ENCODE measurements at places on chromosomes 4 and X. TPM values are rescaled to one million over a fixed set of nuclear protein-coding genes. Genes with fewer than 3 reads are reported as not detected.

DNA sequence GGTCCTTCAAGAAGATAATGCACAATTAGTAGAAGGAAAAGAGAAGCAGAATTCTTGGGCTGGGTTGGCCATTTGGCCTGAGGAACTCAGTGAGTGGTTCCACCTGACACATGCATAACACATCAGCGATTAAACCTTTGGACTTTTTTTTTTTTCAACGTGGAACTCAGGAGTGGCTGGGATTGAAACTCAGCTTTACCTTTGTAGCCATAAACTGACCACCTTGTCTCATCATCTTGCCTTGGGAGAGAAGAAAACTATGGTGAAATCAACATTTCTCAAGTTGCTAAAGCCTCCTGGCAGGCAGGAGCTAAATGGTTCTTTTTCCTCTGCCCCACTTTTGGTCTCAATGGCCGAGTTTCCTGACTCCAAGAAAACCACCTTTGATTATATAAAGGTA lies 16.3 kb downstream of the PTTG2 start:
- DNase-seq: no peak

- no peak for DNase-seq
These were observed 198.0 kb upstream of the MAMLD1 start for GRCh38 chrX:150164971-150165600.

DNA sequence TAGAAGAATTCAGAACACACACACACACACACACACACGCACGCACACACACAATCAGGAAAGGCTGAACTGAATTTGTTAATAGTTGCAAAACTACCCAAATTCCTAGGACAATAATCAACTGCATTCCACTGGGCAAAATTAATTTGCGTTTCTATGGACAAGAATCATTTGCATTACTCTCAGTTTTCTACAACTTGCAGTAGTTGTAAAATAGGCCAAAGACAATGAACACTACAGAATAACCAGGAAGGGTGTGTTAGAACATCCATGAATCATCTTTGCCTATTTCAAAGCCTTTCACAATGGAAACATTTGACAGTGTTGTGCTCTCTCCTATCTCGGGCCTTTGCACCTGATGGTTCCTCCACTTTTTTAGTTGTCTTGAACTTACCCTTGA lies 77.1 kb upstream of the IGFBP7 start:
- no peak for DNase-seq

- DNase-seq: no peak
These were observed 60.0 kb downstream of the RRAGB start for GRCh38 chrX:55777596-55777995.

The BEX5 gene
- 3.1 TPM for polyA plus RNA-seq

The BMX gene
- 5.7 TPM for polyA plus RNA-seq

DNA sequence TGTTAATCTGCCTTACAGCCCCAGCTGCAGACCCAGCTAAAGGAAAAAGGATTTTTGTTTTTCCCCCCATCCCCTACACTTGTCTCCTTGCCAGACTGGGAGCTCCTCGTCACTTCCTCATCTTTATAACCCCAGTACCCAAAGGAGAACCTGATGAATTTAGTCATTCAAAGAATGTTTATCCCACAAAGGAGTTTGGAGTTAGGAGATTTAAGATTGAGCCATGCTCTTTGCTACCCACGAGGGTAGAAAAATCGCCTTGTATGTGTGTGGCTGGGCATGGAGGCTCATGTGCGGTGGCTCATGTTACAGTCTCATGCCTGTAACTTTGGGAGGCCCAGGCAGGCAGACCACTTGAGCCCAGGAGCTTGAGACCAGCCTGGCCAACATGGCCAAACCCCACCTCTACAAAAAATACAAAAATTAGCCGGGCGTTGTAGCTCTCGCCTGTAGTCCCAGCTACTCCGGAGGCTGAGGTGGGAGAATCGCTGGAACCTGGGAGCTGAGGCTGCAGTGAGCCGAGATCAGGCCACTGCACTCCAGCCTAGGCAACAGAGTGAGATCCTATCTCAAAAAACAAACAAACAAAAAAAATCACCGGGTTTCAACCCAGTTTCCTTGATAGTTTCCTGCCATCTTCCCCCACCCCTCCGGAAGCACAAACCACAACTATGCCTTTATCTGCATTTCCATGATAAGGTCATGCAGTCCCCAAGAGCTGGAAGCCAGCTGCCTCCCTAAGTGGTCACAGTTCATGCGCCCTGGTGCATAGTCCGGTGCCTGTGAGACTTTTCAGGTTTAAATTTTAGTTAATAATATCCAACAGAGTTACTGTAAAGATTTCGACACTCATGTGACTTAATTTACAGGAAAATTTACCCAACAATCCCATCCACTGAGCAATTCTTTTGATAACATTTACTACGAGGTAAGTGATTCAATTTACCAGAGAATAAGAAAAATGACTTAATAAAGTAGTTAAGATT lies 1.5 kb downstream of the CFAP97 start:
- DNase-seq: no peak

GRCh38 chrX:150291014-150291413 lies 72.1 kb upstream of the MAMLD1 start:
- no peak for DNase-seq

GRCh38 chr4:123304151-123304964 lies 92.2 kb upstream of the SPRY1 start:
- DNase-seq: no peak

DNA sequence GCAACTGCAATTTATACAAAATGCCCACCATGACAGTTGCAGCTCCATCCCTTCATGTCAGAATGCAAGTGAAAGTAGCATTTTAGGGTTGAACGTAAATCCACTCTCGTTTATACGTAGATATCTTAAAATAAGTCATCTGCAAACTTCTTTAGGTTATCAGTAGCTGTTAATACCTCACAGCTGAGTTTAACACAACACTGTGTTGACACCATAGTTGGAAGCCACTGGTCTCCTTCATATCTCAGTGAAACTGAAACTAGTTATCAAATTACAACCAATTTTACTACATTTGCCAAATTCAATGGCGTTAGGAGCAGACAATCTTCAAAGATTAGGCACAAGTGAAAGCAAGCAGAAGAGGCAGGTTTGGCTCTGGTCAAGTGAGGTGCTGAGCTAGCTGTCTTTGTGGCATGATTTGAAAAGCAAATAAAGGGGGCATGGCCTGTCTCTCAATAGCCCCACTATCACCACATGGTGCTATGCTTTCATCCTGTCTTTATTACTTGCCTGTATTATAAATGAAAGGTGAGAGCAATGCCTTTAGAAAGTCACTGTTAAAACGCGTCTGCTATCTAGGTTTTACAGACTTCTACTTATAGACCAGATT lies 12.3 kb downstream of the PPP3CA start:
- DNase-seq: no peak

The PHF8 gene
- 27.7 TPM for polyA plus RNA-seq

Data from right lung (tissue), 10 donors.